ENCODE measurements at places on chromosomes 7 and 10. TPM values are rescaled to one million over a fixed set of nuclear protein-coding genes. Genes with fewer than 3 reads are reported as not detected.

GRCh38 chr10:26721561-26721960 is 24.1 kb downstream of the PDSS1 start:
- DNase-seq, result no peak

- no peak for DNase-seq
Observed at GRCh38 chr7:1977059-1977875, 255.5 kb downstream of the MAD1L1 start.

CNPY1 gene
- not detected for total RNA-seq

LANCL2 gene
- total RNA-seq, result 14.3 TPM

- no peak for DNase-seq
Observed at GRCh38 chr7:102457352-102457924, 7.2 kb downstream of the ALKBH4 start.

GRCh38 chr7:106339513-106340246 is 54.9 kb upstream of the NAMPT start:
- DNase-seq, result no peak

CRPPA gene
- 2.5 TPM for total RNA-seq

All from HT-29 (cell line).